ENCODE measurements at places on chromosomes 7 and 10.

DNA sequence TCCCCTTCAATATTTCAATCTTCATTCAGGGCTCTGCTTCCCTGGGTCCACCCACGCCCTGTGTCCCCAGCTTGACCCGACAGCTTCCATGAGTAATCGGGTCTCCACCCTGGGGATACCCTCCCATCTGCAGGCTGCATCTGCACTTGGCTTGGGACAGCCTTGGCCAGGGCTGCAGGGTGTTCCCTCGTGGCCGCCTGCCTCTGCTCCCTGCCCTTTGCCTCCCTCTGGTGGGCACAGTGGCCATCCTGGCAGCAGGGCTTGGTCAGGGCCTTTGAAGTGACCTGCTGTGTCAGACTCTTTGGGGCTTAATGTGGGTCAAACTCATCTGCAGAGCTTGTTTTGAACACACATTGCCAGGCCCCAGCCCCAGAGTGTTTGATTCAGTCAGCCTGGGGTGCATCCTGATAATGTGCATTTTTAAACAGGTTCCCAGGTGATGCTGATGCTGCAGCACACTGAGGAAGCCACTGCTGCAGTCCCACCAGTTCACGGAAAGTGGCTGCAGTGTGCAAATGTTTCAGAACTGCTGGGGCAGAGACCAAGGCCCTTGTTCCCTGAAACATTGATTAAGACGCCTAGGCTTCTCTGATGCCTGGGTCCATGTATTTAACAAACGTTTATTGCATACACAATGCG lies 80.7 kb upstream of the SEC61G start:
- DNase-seq, result no peak

DNA sequence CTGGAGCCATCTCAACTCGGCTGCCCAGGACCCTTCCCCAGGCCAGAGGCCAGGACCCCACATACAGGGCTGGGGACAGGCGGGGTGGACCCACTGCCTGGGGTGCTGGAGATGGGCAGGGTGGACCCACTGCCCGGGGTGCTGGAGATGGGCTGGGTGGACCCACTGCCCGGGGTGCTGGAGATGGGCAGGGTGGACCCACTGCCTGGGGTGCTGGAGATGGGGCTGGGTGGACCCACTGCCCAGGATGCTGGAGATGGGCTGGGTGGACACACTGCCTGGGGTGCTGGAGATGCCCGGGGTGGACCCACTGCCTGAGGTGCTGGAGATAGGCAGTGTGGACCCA lies 32.4 kb upstream of the FOXL3 start:
- DNase-seq, result no peak

GRCh38 chr10:106711313-106711906 lies 453.1 kb downstream of the SORCS1 start:
- no peak for DNase-seq

GRCh38 chr10:88070080-88070880 lies 206.9 kb downstream of the PTEN start:
- DNase-seq, result no peak
